ENCODE measurements at places on chromosomes 2 and 18.
A peak's percentile ranks its signal among the peaks of the same experiment; 100 is the strongest.

DNA sequence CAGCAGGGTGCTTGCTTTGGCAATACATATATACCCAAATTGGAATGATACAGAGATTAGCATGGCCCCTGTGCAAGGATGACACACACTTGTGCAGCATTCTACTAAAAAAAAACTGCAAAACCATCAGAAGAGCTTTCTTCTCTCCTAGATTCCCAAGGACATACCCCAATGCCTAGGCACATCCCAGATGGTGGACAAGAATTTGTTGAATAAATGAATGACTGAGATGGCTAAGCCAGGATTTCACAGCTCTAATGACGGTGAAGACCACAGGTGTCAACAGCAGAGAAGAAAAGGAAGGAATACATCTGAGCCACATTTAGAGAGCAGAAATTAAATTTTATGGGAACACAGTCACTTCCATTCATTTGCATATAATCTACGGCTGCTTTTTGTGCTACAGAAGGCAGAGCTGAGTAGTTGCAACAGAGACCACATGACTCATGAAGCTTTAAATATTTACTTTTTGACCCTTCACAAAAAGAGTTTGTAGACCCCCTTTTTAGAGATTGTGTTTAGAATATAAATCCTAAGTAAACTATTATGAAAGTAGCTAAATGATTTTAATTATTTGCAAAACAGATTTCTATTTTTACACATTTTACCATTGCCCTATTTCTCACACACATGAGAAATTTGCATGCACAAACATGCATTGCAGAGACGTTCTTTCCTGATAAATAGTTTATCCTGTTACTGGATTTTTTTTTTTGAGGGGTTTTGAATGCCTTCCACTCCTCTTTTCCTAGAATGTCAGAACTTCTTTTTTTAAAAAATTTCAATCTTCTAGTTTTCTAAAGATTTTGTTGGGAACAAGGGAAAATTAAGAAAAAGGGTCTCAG, 119.0 kb downstream of the PMAIP1 start:
- no peak for DNase-seq

GRCh38 chr2:64137567-64137966, 6.7 kb downstream of the PELI1 start:
- no peak for DNase-seq

DNA sequence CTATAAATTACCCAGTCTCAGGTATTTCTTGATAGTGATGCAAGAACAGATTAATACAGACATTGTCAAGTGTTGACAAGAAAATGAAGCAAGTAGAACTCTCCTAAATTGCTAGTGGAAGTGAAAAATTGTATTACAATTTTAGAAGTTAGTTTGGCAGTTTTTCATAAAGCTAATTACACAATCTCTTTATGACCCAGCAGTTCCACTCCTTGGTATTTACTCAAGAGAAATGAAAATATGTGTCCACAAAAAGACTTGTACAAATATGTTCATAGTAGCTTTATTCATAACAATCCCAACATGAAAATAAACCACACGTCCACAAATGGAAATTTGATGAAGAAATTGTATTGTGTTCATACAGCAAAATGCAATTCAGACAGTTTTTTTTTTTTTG, 49.4 kb downstream of the PDE1A start:
- no peak for DNase-seq

DNA sequence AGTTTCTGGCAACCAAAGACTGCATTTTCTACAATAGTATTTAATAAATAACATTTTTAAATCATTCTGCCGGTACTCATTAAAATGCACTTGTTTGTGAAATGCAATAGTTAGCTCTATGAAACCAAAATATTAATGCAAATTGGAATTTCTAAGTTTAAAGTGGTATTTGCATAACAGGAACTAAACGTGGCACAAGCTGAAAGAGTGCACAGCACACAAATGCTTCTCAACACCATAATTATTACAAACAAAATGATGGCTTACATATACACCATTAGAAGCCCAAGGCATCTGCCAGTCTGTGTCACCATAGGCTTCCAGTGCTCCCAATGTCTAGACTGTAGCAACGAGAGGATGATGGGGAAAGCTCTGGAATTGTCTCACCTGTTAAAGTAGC, 280.5 kb downstream of the TCF4 start:
- DNase-seq, result no peak

GRCh38 chr2:221708902-221709301, 136.8 kb upstream of the EPHA4 start:
- no peak for DNase-seq

GRCh38 chr2:208306291-208306690, 40.2 kb downstream of the PIKFYVE start:
- DNase-seq, result peak; percentile 14

DNA sequence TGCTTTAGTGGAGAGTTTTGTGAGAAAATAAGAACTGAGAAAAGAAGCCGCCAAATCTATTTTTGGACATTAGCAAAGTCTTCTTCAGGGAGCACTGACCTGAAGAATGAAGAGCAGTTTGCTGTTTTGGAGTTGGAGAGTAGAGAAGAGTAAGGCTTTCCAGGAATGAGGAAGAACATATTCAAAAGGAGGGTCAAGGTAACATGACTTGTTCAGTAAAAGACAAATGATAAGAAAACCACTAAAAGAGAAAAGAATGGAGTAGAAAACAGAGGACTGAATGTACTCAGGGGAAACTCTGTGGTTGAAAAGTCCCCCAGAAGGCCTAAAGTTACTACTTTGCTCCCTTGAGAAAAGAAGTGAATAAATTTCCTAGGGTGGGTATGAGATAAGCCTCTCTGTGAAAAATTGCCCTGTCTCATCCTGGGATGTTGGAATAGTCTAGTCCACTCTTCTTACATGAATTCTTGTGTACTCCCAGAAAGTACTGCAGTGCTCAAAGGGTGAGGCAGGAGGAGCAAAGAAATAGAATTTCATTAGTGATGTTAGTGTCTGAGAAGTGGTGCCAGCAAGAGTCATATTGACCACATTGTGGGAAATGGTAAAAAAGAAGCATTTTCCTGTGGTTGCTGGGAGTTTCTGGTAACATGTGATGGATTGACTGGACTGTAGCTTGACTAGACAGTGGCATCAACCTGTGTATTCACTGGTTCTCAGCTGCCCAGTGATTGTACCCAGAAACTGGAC, 27.8 kb downstream of the MBD5 start:
- no peak for DNase-seq

DNA sequence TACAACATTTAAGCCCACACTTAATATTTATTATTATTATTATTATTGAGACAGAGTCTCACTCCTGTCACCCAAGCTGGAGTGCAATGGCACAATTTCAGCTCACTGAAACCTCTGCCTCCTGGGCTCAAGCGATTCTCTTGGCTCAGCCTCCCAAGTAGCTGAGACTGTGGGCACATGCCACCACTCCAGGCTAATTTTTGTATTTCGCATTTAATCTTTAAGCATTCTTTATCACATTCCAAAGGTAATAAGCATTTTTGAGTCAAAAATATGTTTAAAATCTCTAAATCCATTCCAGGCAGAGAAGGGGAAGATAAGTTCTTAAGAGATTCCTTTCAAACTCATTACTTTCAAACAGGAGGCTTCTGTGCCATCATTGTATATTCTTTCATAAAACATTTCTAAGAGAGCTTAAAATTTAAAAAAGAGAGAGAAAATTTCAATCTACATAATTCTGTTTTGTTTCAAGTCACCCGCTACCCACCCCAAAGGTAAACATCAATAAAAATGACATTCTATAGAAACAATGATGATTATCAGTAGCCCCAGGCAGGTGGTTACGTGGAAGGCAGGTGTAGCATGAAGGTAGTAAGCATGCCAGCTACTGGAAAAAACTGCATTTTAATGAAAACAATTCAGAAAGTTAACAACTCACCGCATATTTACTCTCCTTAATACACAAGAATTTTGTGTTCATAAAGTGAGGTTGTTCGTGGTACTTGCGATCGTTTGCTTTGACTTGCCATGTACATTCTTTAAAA, 84.4 kb upstream of the NARS1 start:
- no peak for DNase-seq

DNA sequence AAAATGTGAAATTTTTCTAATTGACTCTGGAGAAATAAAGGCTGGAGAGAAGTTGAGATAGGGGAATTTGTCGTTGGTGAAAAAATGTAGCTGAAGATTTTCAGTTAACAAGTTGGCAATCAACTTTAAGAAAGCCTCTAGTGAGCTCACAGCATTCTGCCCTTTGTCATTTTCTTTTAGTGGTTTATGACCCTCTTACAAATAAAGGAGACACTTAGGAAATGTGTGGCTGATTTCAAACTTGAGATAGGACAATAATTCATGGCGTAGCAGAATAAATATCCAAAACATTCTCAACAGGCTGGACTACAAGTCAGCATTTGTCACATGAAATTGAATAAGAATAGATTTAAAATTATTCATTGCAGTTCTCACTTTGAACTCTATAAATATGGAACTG, 412.5 kb upstream of the SPHKAP start:
- DNase-seq, result no peak

- DNase-seq, result no peak
Observed at GRCh38 chr2:146429366-146429765, 1415.5 kb upstream of the ACVR2A start.

GRCh38 chr18:74582642-74583041, 15.0 kb upstream of the ZNF407 start:
- DNase-seq, result no peak

DNA sequence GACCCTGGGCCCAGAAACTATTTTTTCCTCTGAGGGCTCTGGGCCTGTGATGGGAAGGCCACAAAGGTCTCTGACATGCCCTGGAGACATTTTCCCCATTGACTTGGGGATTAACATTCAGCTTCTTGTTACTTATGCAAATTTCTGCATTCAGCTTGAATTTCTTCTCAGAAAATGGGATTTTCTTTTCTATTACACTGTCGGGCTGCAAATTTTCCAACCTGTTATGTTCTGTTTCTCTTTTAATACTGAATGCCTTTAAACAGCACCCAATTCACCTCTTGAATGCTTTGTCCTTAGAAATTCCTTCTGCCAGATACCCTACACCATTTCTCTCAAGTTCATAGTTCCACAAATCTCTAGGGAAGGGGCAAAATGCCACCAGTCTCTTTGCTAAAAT, 241.0 kb downstream of the HNMT start:
- no peak for DNase-seq

- DNase-seq, result no peak
Observed at GRCh38 chr18:48011926-48012465, 81.5 kb upstream of the SMAD2 start.

- no peak for DNase-seq
Observed at GRCh38 chr18:74789078-74789477, 191.4 kb downstream of the ZNF407 start.

DNA sequence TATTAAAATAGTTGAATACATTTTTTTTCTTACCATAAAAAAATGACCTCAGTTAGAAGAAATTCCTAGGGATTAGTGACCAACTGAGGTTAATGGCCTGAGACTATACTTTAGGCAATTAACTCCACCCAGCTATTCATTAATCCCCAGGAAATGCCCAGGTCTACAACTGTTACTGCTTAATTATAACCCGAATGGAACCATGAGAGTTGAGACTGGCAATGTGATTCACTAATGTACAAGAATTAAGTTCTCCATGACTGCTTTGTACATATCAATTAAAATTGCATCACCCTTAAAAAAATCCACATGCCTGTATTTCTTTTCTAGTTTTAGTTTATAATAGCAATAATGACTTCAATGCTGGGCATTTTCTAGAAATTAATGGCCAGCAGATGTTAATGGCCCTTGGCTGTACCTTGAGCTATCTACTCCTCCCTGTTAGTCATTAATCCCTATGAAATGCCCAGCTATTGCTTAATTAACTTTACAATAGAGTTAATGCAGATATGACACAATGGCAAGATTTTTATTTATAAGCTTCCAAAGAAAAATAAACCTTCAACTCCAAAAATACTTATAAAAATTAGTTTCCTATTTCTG, 44.1 kb downstream of the ERBB4 start:
- DNase-seq, result no peak

DNA sequence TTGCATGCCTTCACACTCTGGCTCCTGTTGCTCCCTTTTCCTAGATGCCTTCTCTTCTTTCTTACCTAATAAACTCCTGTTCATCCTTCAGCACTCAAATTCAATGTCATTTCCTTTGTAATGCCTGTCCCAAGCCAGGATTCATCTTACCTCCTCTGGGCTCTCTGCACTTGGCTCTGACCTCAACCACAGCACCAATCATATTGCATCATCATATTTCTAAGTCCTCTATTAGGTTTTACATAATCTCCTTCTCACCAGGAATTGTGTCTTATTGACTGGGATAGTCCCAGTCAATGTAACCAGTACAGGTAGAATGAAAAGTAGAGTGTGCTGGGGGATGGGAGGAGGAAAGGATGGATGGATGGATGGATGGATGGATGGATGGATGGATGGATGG, 187.1 kb downstream of the NRP2 start:
- DNase-seq, result no peak

DNA sequence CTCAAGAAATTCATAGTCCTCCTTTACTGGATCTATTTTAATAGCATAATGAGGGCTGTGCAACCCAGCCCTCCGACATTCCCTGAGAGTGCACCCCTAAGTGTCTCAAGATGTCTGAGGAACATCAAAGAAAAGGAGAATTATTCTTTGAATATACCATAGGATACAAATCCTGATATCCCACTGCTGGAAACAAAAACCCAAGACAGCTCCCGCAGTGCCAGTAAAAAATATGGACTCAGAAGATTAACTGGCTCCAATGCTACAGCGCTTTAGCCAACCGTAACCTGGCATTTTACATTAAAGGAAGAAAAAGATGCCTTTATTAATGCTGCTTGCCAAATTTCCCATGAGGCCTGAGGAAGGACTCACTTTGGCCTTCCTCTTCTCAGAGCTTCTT, 168.4 kb downstream of the TTC32 start:
- DNase-seq, result no peak

GRCh38 chr2:226694149-226694548, 105.5 kb downstream of the IRS1 start:
- DNase-seq, result no peak

- DNase-seq, result no peak
Observed at GRCh38 chr2:177641331-177641730, 248.8 kb downstream of the AGPS start.

DNA sequence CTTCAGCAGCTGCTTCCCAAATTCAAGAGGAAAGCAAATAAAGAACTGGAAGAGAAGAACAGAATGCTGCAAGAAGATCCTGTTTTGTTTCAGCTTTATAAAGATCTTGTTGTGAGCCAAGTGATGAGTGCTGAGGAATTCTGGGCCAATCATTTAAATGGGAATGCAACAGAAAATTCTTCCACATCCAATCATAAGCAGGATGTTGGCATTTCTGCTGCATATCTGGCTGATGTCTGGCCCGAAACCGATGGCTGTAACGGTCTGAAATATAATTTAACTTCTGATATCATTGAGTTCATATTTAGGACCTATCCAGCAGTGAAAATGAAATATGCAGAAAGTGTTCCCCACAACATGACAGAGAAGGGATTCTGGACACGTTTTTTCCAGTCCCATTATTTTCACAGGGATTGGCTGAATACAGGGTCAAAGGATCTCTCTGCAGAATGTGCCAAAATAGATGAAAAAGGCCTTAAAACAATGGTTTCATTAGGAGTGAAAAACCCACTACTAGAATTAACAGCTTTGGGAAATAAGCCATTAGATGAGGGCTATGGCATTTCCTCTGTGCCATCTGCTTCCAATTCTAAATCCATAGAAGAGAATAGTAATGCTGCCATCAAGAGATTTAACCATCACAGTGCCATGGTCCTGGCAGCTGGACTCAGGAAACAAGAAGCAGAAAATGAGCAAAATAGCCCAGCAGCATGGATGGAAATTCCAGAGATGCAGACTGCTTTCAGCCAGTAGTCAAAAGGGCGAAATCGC, 175.6 kb downstream of the MC4R start:
- no peak for DNase-seq

GRCh38 chr2:18925296-18925695, 335.9 kb upstream of the NT5C1B start:
- DNase-seq, result peak; percentile 59
